Activated CD4-positive, alpha-beta memory T cell treated with anti-CD3 and anti-CD28 coated beads, Interleukin-2, amount 10 ng/mL, durations not matched to agents 7 days and 5 days (primary cell): ENCODE measurements at places on chromosomes 7 and 10. TPM values are rescaled to one million over a fixed set of nuclear protein-coding genes. Genes with fewer than 3 reads are reported as not detected.

Gene DNAJB9
- total RNA-seq = 23.2 TPM

Gene GPR26
- not detected for total RNA-seq

Gene TSPAN15
- 9.1 TPM for total RNA-seq

Gene SHTN1
- total RNA-seq = 0.28 TPM

Gene FAM25A
- not detected for total RNA-seq

Gene EFCAB10
- total RNA-seq = not detected

Gene ANKRD61
- total RNA-seq = not detected

Gene WDR86
- total RNA-seq = 0.50 TPM

Gene TACR2
- not detected for total RNA-seq

Gene ICA1
- 2.2 TPM for total RNA-seq

Gene LRGUK
- total RNA-seq = 0.15 TPM

Gene NPY
- not detected for total RNA-seq

Gene ST8SIA6
- 0.95 TPM for total RNA-seq

Gene LIPF
- not detected for total RNA-seq

Gene MMD2
- not detected for total RNA-seq

Gene ADRB1
- total RNA-seq = 0.20 TPM

Gene ADGRA1
- total RNA-seq = not detected

Gene CALML3
- total RNA-seq = not detected

Gene CUZD1
- 2.1 TPM for total RNA-seq

Gene SLC26A5
- not detected for total RNA-seq

Gene MMP21
- not detected for total RNA-seq

Gene HOXA10
- total RNA-seq = not detected

Gene MRC1
- total RNA-seq = not detected

Gene PLXDC2
- not detected for total RNA-seq

Gene SDK1
- 0.03 TPM for total RNA-seq

Gene SSC4D
- total RNA-seq = 0.30 TPM

Gene MAGI2
- total RNA-seq = 0.13 TPM

Gene EBLN1
- not detected for total RNA-seq

Gene BCL7B
- 68.9 TPM for total RNA-seq

Gene DNA2
- 34.7 TPM for total RNA-seq

Gene MYOF
- total RNA-seq = 10.9 TPM

Gene CYP2C19
- total RNA-seq = not detected

Gene MYL7
- total RNA-seq = not detected

Gene SMKR1
- total RNA-seq = 1.6 TPM

Gene PLXNA4
- 1.2 TPM for total RNA-seq

Gene TAS2R3
- 1.5 TPM for total RNA-seq

Gene DDX56
- total RNA-seq = 59.6 TPM
